ENCODE measurements at places on chromosomes 1 and 21.

- DNase-seq: no peak
Measured at GRCh38 chr1:203590603-203591002, 36.0 kb upstream of the ATP2B4 start.

- no peak for DNase-seq
Measured at GRCh38 chr1:77762072-77762476, 2.4 kb upstream of the USP33 start.

DNA sequence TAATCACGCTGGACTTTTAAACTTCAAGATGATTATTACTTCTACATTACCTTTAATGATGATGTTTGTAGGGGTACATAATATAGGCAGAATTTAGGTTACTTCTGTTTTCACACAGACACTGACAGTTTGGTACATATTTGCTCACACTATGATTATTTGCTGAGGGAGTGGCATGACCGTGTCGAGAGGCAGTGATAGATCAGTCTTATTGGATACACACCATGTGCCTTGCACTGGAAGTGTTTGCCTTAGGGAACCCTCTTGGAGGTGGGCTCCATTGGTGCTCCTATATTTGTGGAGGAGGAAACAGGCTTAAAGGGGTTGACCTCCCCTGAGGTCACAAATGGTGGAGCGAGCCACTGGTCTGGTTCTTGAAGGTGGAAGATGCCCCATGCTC, 132.1 kb downstream of the PRDM2 start:
- DNase-seq: no peak

DNA sequence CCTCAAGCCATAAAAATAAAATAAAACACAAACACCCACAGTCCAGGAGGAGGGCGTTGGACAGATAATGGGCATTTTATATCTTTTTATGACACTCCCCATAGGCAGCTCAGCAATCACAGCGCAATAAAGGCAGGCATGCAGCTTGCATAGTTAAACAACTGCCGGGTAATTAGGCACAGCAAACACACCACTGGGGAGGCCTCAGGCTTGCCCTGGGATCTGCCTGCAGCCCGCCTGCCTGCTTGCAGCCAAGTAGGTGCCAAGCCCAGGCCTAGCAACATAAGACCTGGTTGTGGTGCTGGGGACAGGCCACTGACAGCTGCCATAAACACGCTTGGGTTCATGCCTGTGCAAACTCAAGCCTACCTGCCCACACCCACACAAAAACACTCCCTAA, 54.2 kb downstream of the DMAP1 start:
- no peak for DNase-seq

DNA sequence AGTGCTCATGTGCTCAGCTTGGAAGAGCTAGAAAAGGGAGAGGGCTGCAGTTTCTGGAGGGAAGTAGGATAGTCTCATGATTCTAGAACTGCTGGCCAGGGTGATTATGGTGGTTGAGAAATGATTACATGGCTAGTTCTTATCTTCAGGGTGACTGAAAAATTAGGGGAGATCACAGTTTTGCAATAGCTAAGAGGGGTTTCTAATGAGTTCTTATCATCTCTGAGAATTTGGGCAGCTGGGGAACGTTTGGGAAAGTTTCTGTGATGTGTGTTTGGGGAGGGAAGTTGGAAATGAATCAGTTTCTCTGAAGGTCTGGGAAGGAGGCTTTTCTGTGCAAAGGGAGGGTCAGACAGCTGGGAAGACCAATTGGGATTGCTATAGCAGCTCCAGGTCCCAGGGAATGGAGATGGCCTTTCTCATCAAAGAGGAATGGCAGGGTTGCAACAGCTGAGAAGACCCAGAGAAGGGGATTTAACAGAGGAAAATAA, 7.6 kb upstream of the RHOU start:
- DNase-seq: no peak
